Vein endothelial cell (primary cell): ENCODE measurements at places on chromosomes 2 and 18. TPM values are rescaled to one million over a fixed set of nuclear protein-coding genes. Genes with fewer than 3 reads are reported as not detected.

The SNTG2 gene
- total RNA-seq: not detected in 2 replicates

The PLA2R1 gene
- 13.8 and 32.0 TPM in 2 replicates for total RNA-seq

The CYP27A1 gene
- 6.3 and 9.1 TPM in 2 replicates for total RNA-seq

The FAM237A gene
- total RNA-seq: not detected in 2 replicates

The FBXO48 gene
- 0.33 and 0.48 TPM in 2 replicates for total RNA-seq

The SLC38A11 gene
- not detected in 2 replicates for total RNA-seq

The LOXHD1 gene
- not detected in 2 replicates for total RNA-seq

The HSPD1 gene
- 148 and 205 TPM in 2 replicates for total RNA-seq

The SLC4A5 gene
- total RNA-seq: 0.65 and 1.1 TPM in 2 replicates

The SH3RF3 gene
- total RNA-seq: 14.3 and 18.3 TPM in 2 replicates

The IL1R2 gene
- not detected in 2 replicates for total RNA-seq

The RAD51AP2 gene
- not detected in 2 replicates for total RNA-seq

The CPO gene
- total RNA-seq: 0.19 TPM in 1 of 2 replicates, not detected in the other

The PAX3 gene
- not detected in 2 replicates for total RNA-seq

The RNU2-63P gene
- not detected in 2 replicates for total RNA-seq

The ZNF532 gene
- 44.7 and 72.3 TPM in 2 replicates for total RNA-seq

The OSBPL1A gene
- 17.6 and 17.7 TPM in 2 replicates for total RNA-seq
